Activated T-helper 1 cell treated with anti-CD3 and anti-CD28 coated beads, Interleukin-12 subunit alpha, Interleukin-12 subunit beta, Interleukin-2, Interleukin-4 antibody, amounts not matched to agents 30 ng/mL and 10 ng/mL and 1 ng/mL, durations not matched to agents 14 hours and 24 hours and 36 hours (primary cell): ENCODE measurements at places on chromosomes 13 and 19. TPM values are rescaled to one million over a fixed set of nuclear protein-coding genes. Genes with fewer than 3 reads are reported as not detected.
A peak's percentile ranks its signal among the peaks of the same experiment; 100 is the strongest.

GRCh38 chr19:6034512-6034911 lies 56.6 kb upstream of the RANBP3 start:
- no peaks in the 10 kb centered on the region for H3K27me3 ChIP-seq
- H3K27ac ChIP-seq = no peak overlapping the region
- H3K4me1 ChIP-seq = peaks cover 13% of the 10 kb centered on the region
- no peak overlapping the region for H3K4me3 ChIP-seq
- peaks cover 7% of the 10 kb centered on the region for H3K36me3 ChIP-seq

- H3K4me3 ChIP-seq = no peak overlapping the region
- no peak for DNase-seq
- H3K27ac ChIP-seq = no peak overlapping the region
- peaks cover 15% of the 10 kb centered on the region for H3K27me3 ChIP-seq
- no peaks in the 10 kb centered on the region for H3K4me1 ChIP-seq
Measured at GRCh38 chr19:53942001-53942786, 20.5 kb upstream of the CACNG8 start.

- H3K27me3 ChIP-seq = peaks cover 16% of the 10 kb centered on the region
- DNase-seq = no peak
- no peaks in the 10 kb centered on the region for H3K4me1 ChIP-seq
Measured at GRCh38 chr19:35822579-35822978, 9.9 kb upstream of the PRODH2 start.

DNA sequence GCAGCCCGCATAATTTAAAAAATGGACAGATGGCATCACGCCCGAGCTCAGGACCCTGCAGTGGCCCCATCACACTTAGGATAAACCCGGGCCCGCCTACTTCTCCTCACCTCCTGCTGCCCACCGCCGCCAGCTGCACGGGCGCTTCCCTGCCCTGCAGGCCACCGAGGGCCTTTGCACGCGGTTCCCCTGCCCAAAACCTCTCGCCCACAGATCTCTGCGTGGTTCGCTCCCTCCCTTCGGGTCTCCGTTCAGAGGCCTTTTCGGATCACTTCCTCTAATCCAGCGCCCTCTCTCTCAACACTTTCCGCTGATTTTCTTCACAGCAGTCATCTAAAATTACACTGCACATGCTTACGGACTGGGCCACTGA lies 1.8 kb downstream of the SHISA7 start:
- DNase-seq = no peak
- H3K36me3 ChIP-seq = no peaks in the 10 kb centered on the region
- H3K4me3 ChIP-seq = no peak overlapping the region
- peaks cover 17% of the 10 kb centered on the region for H3K4me1 ChIP-seq

GRCh38 chr13:113153810-113154748 lies 4.4 kb upstream of the PROZ start:
- peaks cover 32% of the 10 kb centered on the region for H3K27me3 ChIP-seq
- H3K36me3 ChIP-seq = peaks cover 3% of the 10 kb centered on the region
- peak; percentile 35 for DNase-seq

- no peaks in the 10 kb centered on the region for H3K4me1 ChIP-seq
- no peaks in the 10 kb centered on the region for H3K27me3 ChIP-seq
- H3K36me3 ChIP-seq = no peaks in the 10 kb centered on the region
- no peak overlapping the region for H3K4me3 ChIP-seq
- DNase-seq = no peak
- no peak overlapping the region for H3K27ac ChIP-seq
Measured at GRCh38 chr19:35086455-35086854, 29.2 kb upstream of the FXYD3 start.

DNA sequence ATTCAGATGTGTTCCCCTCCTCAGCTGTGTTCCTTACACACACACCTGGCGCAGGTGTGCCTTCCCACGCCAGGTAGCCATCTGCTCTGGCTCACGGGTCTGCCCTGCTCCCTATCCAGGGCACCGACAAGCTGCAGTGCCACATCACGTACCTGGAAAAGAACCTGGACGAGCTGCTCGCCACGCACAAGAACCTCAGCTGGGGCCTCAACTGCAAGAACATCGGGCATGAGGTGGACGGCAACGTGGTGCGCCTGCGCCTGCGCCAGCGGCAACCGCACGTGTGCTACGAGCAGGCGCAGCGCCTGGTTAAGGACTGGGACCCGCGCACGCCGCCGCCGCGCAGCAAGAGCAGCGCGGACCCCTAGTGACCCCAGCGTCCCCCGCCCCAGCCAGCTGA lies 26.5 kb upstream of the CASP14 start:
- no peak for DNase-seq
- no peak overlapping the region for H3K4me3 ChIP-seq
- no peaks in the 10 kb centered on the region for H3K36me3 ChIP-seq
- no peaks in the 10 kb centered on the region for H3K4me1 ChIP-seq

DNA sequence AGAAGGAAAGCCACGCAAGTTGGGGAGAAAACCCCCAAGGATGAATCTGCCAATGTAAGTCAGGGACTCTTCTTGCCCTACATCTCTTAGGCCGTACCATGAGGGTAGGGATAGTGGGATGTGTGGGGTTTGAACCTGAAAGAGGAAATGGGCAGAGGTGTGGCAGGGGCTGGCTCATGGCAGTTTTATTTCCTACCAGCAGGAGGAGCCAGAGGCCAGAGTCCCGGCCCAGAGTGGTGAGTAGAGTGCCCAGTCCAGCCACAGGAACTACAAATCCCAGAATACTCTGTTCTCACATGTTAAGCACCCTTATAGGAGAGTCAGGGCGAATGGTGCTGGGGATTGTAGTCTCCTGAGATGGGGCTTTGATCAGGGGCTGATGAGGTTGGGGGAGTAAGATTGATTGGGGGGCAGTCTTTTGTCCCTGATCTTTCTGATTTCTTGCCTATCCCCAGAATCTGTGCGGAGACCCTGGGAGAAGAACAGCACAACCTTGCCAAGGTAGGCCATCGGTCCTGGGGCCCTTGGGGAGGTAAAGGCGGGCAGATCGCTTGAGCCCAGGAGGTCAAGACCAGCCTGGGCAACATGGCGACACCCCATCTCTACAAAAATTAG lies 16.5 kb downstream of the VASP start:
- peaks cover 14% of the 10 kb centered on the region for H3K4me1 ChIP-seq
- peak; percentile 65 for DNase-seq
- H3K27me3 ChIP-seq = no peaks in the 10 kb centered on the region
- peak overlapping the region; percentile 37 for H3K27ac ChIP-seq
- peaks cover 41% of the 10 kb centered on the region for H3K36me3 ChIP-seq
- no peak overlapping the region for H3K4me3 ChIP-seq

DNA sequence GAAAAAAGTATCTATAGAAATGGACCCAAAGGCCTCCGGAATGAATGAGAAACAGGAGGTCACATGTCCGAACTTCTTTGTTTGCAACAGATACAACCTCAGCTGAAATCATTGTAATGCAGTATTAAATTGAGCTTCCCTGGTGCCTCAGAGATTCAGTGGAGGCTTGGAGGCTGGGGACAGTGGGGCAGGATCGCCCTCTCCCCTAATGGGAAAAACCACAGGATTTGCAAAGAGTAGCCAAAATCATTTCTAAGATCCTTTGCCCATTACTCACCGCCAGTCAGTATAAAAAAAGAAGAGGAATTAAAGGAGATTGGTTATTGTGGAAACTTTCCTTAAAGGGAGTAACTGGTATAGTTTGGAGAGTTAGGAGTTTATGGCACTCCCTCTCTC lies 30.4 kb upstream of the IRS2 start:
- no peaks in the 10 kb centered on the region for H3K36me3 ChIP-seq
- H3K4me1 ChIP-seq = no peaks in the 10 kb centered on the region
- H3K27me3 ChIP-seq = peaks cover 5% of the 10 kb centered on the region

DNA sequence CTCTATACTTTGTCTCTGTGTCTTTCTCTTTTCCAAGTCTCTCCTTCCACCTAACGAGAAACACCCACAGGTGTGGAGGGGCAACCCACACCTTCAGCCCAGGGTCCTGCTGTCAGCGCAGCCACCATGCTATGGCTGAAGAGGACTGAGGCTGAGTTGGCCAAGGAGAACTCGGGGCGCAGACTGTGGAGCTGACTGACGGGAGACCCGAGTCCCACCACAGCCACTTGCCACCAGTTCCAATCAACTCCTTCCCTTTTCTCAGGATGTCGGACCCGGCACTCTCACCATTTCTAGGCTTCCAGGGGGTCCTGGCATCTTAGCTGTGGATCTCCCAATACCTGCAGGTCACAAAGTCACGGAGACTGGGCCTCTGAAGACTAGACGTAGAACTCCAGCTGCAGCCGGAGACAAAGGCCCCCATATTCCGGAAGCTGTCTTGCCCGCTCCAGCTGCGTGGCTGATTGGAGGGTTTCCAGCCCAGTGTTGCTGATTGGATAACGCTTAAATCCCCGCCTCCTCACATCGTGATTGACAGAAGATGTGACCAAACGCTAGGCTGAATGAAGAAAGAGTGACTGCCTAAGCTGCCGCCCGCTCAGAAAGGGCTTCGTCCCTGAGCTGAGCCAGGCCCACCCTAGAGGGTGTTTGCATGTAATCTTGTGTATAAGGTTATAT lies 63.6 kb downstream of the ZNF429 start:
- H3K27ac ChIP-seq = peak overlapping the region; percentile 78
- peaks cover 7% of the 10 kb centered on the region for H3K36me3 ChIP-seq
- H3K4me3 ChIP-seq = peak overlapping the region; percentile 92
- no peaks in the 10 kb centered on the region for H3K27me3 ChIP-seq
- H3K4me1 ChIP-seq = peaks cover 5% of the 10 kb centered on the region
- peak; percentile 75 for DNase-seq

GRCh38 chr19:2747349-2747748 lies 7.5 kb upstream of the SLC39A3 start:
- no peak overlapping the region for H3K27ac ChIP-seq
- H3K4me1 ChIP-seq = no peaks in the 10 kb centered on the region
- H3K4me3 ChIP-seq = no peak overlapping the region
- H3K36me3 ChIP-seq = no peaks in the 10 kb centered on the region

GRCh38 chr19:54164369-54165068 lies 5.0 kb upstream of the LENG1 start:
- H3K27ac ChIP-seq = no peak overlapping the region
- peaks cover 2% of the 10 kb centered on the region for H3K36me3 ChIP-seq
- H3K4me3 ChIP-seq = peak overlapping the region; percentile 68
- DNase-seq = peak; percentile 79

GRCh38 chr13:42653679-42654078 lies 79.7 kb downstream of the TNFSF11 start:
- no peak overlapping the region for H3K27ac ChIP-seq
- H3K4me3 ChIP-seq = no peak overlapping the region
- peaks cover 38% of the 10 kb centered on the region for H3K27me3 ChIP-seq
- DNase-seq = no peak
- H3K4me1 ChIP-seq = no peaks in the 10 kb centered on the region
- no peaks in the 10 kb centered on the region for H3K36me3 ChIP-seq

GRCh38 chr13:40973409-40973808 lies 45.7 kb downstream of the ELF1 start:
- no peaks in the 10 kb centered on the region for H3K27me3 ChIP-seq
- peak overlapping the region; percentile 55 for H3K27ac ChIP-seq
- peak overlapping the region; percentile 19 for H3K4me3 ChIP-seq
- peaks cover 25% of the 10 kb centered on the region for H3K36me3 ChIP-seq
- no peak for DNase-seq
- H3K4me1 ChIP-seq = peaks cover 95% of the 10 kb centered on the region

GRCh38 chr13:113729187-113730019 lies 29.6 kb upstream of the TMEM255B start:
- DNase-seq = no peak
- H3K4me3 ChIP-seq = no peak overlapping the region
- no peaks in the 10 kb centered on the region for H3K4me1 ChIP-seq

DNA sequence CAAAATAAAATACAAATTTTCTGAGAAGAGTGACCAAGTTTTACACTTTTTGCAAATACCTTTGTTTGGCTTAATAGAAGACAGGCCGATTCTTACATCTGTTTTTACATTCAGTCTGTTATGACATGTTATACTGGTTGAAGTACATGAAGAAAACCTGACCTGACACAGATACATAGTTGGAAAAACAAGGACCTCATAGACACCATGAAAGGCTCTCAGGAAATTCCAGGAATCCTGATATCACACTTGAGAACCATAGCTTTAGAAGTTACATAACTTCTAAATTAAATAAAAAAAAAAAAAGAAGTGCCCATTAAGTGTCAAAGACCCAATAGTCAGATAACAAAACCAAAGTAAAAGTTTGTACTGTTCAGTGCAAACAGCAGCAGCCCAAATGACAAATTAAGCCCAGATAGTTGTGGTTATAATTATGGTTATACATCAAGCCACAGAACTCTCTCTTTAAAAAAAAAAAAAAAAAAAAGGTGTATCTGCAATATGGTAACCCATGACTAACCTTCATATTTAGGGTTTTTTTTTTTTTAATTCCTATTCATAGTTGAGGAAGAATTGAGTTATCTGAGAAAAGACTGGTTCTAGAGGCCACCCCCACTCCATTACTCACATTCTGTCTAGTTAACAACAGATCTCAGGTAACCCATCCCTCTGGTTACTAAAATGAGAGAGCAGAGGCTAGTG lies 19.8 kb downstream of the RBM26 start:
- H3K4me1 ChIP-seq = peaks cover 69% of the 10 kb centered on the region
- no peaks in the 10 kb centered on the region for H3K27me3 ChIP-seq
- DNase-seq = no peak
- no peak overlapping the region for H3K4me3 ChIP-seq
- H3K36me3 ChIP-seq = peaks cover 16% of the 10 kb centered on the region

- H3K36me3 ChIP-seq = no peaks in the 10 kb centered on the region
- DNase-seq = no peak
- H3K27ac ChIP-seq = no peak overlapping the region
- H3K4me1 ChIP-seq = peaks cover 14% of the 10 kb centered on the region
- H3K4me3 ChIP-seq = no peak overlapping the region
- H3K27me3 ChIP-seq = peaks cover 53% of the 10 kb centered on the region
Measured at GRCh38 chr13:24694907-24695306, 14.7 kb downstream of the ATP12A start.

DNA sequence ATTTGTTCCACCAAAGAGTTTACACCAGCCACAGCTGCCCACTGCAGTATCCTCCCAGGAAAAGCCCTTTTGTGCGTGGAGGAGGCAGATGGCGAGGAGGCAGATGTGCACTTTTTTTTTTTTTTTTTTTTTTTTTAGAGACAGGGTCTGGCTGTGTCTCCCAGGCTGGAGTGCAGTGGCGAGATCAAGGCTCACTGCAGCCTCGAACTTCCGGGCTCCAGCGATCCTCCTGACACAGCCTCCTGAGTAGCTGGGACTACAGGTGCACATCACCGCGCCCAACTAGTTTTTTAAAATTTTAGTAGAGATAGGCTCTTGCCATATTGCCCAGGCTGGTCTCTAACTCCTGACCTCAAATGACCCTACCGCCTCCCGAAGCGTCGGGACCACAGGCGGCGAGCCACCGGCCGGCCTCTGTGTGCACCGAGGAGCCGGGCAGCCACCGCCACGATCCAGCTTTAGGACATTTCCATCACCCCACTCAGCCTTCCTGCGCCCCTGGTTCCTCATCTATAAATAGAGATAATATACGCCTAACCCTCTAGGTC lies 563 bp upstream of the PDCD5 start:
- H3K27me3 ChIP-seq = peaks cover 10% of the 10 kb centered on the region
- peak overlapping the region; percentile 96 for H3K4me3 ChIP-seq
- H3K27ac ChIP-seq = peak overlapping the region; percentile 86
- DNase-seq = no peak
- H3K4me1 ChIP-seq = peaks cover 27% of the 10 kb centered on the region

- H3K4me1 ChIP-seq = no peaks in the 10 kb centered on the region
- no peaks in the 10 kb centered on the region for H3K27me3 ChIP-seq
- H3K27ac ChIP-seq = no peak overlapping the region
- no peak for DNase-seq
- H3K36me3 ChIP-seq = no peaks in the 10 kb centered on the region
Measured at GRCh38 chr19:56661248-56661647, 10.3 kb downstream of the ZNF835 start.

GRCh38 chr19:19120308-19121231 lies 17.7 kb downstream of the TMEM161A start:
- peaks cover 11% of the 10 kb centered on the region for H3K36me3 ChIP-seq
- no peaks in the 10 kb centered on the region for H3K4me1 ChIP-seq
- no peaks in the 10 kb centered on the region for H3K27me3 ChIP-seq
- no peak overlapping the region for H3K4me3 ChIP-seq
- no peak for DNase-seq
- no peak overlapping the region for H3K27ac ChIP-seq

The PDCD2L gene
- total RNA-seq = 51.3 and 52.3 TPM in 2 replicates

The PDE4C gene
- not detected in 2 replicates for total RNA-seq

The ZNF724 gene
- 12.1 and 14.1 TPM in 2 replicates for total RNA-seq

The MTUS2 gene
- not detected in 2 replicates for total RNA-seq
